ENCODE measurements at places on chromosomes 2 and 18. TPM values are rescaled to one million over a fixed set of nuclear protein-coding genes. Genes with fewer than 3 reads are reported as not detected.

The PLGLB1 gene
- total RNA-seq = 8.4 TPM

DNA sequence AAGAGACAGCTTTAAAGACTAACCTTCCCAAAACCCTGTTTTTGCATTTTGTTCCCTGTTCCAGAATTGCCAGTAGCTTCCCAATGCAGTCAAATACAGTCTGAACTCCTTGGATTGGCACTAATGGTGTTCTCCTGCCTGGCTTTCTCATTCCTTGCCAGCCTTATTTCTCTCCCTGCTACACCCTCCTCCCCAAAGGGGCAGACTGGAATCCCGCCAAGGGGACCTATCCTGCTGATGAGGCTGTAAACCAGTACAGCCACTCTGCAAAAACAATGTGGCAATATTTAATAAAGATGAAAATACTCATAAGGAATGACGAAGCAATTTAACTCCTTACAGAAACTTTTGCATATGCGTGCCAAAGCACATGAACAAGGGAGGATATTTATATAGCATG is 4.5 kb upstream of the SLC4A5 start:
- DNase-seq = no peak

- DNase-seq = no peak
Measured at GRCh38 chr2:207984765-207985480, 40.4 kb downstream of the PLEKHM3 start.

- no peak for DNase-seq
Measured at GRCh38 chr2:202758604-202759003, 113.0 kb downstream of the ICA1L start.

The FLACC1 gene
- 1.1 TPM for total RNA-seq

The ZNF521 gene
- 54.1 TPM for total RNA-seq

The HK2 gene
- total RNA-seq = 16.9 TPM

- DNase-seq = no peak
Measured at GRCh38 chr2:217530392-217531090, 472.3 kb downstream of the TNS1 start.

DNA sequence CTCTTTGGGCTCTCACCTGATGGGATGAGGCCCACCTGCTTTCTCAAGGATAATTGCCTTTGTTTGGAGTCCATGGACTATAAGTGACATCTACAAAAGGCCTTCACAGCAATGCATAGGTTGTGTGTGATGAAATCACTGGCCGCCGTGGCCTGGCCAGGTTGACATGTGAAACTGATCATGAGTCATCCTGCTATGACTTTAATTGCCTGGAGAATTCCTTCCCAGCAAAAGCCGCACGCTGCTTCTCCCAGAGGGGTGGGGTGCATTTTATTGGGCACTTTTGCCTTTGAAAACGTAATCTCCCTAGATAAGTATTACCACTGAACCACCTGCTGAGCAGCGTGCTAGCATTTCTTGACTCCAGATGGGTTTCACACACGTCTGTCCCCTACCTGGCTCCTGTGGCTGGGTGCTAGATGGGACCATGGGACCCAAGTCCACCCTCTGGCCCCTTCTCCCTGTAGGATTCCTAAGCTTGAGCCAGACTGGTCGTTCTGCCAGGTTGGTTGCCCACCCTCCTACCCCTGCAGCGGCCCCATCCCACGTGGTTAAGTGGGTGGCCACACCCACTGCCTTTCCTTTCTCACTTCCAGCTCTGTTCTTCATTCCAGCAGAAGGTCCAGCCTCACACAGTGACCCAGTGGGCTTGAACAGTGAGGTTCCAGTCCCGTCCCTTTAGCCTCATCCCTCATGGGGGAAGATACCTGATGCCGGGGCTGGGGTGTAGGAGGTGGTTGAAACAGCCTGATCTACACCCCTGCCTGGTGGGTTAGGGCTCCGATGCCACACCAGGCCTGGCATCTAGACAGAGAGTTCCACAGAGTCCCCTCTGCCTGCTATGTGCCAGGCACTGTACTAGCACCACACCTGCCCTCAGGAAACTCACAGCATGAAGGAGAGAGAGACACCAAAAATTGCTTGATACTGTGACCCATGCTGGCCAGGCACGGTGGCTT is 89.6 kb downstream of the GBX2 start:
- no peak for DNase-seq

The CRACDL gene
- 1.7 TPM for total RNA-seq

GRCh38 chr2:238720232-238720672 is 127.6 kb upstream of the TWIST2 start:
- no peak for DNase-seq

The DPYSL5 gene
- 2.8 TPM for total RNA-seq

- DNase-seq = no peak
Measured at GRCh38 chr2:176445956-176446355, 176.7 kb downstream of the MTX2 start.

The IHH gene
- total RNA-seq = 0.38 TPM

All from mesothelial cell of epicardium (in vitro differentiated cells).